ENCODE measurements at places on chromosomes 3 and 15.

GRCh38 chr3:29427266-29428103 lies 146.6 kb downstream of the RBMS3 start:
- no peak for DNase-seq

GRCh38 chr3:165669504-165669903 lies 167.7 kb downstream of the BCHE start:
- no peak for DNase-seq

GRCh38 chr3:178103140-178103539 lies 433.1 kb upstream of the KCNMB2 start:
- no peak for DNase-seq

DNA sequence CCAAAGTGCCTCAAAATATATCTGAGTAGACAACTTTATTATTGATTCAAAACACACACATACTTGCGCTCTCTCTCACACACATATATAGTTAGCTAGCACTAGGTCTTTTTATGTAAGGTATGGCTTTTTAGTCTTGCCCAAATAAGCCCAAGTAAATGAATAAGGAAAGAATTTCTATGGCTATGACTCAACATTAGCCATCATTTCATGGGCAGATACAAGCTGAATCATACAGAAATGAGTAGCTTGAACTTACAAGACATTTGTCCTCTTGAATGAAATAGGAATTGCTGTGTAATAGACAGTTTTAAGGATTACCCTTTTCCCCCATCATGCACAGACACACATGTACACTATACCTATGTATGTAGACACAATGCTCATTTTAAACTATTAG lies 4.9 kb downstream of the CADPS start:
- DNase-seq = no peak

DNA sequence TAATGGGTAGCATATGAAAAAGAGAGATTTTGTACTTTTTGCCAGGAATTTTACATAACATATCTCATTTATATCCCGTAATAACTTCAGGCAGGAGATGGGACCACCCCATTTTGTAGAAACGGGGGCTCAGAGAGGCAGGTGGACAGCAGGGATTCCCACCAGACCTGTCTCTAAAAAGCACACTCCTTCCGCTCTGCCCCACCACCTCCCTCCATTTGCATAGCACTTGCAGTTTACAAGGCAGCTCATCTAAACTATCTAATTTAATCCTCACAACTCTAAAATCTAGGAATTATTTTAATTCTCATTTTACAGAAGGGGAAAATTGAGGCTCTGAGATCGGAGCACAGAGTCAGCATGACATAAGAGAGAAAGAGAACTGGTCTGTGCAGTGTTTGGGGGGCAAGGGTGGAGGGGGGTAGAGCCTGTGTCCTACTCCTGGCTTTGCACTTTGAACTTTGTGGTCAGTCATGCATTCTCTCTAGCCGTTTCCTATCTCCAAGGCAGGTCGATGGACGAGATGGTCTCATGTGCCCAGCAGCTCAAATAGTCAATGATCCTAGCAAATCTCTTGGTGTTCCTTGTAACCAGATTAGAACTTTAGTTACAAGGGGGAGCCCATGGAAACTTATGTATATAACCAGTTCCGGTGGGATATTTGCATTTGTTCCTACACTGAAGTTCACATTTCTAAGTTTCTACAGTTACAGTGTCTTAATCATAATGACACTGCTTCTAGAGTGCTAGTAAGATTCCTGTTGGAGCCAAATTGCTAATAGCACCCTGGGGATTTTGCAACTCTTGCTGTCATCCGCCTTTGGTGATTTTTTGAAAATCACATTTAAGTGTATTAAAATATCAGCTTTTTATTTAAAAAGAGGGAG lies 18.6 kb downstream of the CRYGS start:
- no peak for DNase-seq

GRCh38 chr3:69944931-69945493 lies 54.5 kb upstream of the SAMMSON start:
- no peak for DNase-seq

GRCh38 chr3:16151109-16151508 lies 23.4 kb upstream of the GALNT15 start:
- DNase-seq = no peak

GRCh38 chr3:187769771-187770170 lies 24.5 kb upstream of the BCL6 start:
- DNase-seq = no peak

DNA sequence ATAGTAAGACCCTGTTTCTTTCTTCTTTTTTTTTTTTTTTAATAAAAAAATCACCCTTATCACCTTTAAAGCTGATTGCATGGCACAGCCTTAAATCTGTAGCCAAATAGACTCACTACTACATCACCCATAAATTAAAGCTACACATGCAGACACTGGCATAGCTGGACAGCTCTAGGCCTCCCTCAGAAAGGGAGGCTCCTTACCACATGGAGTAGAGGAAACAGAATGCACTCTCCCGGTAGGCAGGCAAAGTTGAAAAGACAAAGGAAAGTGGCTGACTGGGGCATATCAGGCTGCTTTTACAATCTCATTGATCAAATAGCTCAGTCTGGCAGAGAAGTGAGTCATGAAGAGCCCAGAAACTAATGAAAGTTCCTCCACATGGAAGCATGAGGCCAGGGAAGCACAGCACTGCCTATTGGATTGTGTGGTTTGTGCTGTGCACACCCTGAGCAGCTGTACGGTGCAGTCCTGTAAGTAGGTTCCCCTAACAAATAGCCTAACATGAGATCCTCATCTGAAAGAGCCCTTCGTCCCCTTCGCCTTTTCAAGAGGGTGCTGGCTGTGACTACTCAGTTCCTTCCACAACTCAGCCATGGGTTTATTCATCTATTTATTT lies 32.7 kb upstream of the FAM98B start:
- DNase-seq = no peak

DNA sequence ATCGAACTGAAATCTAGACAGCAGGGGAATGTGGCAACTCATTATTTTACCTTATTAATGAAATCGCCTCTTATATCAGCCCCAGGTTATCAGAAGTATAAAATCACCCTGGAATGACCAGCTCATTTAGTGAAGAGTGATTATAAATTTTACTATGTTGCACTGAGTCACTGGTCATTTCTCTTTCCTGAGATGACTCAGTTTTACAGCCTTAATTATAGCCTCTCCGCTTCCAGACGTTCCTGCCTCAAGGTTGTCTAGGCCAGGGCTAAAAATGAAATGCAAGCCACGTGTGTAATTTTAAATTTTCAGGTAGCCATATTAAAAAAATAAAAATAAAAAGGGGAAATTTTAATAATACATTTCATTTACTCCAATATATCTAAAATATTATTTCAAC lies 33.3 kb downstream of the DET1 start:
- DNase-seq = no peak

- DNase-seq = no peak
These were observed 60.8 kb downstream of the TM4SF4 start for GRCh38 chr3:149535333-149535685.

GRCh38 chr15:32670623-32671022 lies 29.1 kb downstream of the SCG5 start:
- DNase-seq = no peak

GRCh38 chr3:181431748-181432147 lies 280.0 kb upstream of the SOX2 start:
- DNase-seq = no peak

DNA sequence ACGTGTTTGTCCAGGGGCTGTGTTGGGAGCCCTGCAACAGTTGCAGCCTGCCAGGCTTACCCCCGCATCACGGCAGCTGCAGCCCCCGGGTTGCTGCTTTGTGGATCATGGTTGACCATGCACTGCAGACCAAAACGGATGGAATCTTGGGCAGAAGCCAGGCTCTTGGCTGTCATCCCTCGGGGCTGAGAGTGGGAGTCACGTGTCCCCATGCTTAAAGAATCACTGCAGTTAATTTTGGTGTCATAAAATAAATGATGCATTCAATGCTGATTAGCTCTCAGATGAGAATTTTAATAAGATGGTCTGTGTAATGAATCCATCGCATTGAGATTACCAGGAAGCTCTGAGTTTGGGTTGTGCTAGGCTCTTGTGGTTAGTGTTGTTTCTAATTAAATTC lies 115.6 kb downstream of the CHDH start:
- DNase-seq = no peak

DNA sequence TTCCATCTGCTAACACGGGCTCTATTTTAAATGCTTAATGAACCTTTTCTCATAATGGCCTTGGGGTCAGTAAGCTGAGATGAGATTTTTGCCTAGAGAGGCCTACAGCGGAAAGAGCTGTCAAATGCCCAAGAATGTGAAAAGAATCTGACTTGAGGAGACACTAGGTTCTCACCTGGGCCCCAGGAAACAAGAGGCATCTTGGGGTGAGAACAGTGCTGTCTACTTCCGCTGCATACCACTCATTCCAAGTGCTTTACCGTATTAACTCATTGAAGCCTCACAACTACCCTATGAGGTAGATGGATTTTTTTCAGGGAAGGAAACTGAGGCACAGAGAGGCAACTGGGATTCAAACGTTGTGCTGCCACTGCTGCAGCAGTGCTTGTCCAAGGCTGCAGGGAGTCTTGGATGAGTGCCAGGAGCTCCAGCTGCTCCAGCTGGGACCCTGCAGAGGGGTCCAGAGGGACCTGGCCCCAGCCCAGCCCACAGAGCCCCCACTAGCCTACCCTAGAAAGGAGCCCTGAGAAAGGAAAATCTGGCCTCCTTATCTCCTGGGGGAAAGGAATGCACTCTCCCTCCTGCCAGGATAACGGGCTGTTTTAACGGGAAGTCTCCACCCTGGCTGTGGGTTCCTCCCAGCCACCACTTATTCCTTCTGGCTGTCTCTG lies 68.4 kb downstream of the SLC12A8 start:
- DNase-seq = no peak

- DNase-seq = no peak
These were observed 81.4 kb upstream of the PSMD6 start for GRCh38 chr3:64104691-64105111.

GRCh38 chr15:73930371-73930770 lies 4.1 kb downstream of the LOXL1 start:
- no peak for DNase-seq

- no peak for DNase-seq
These were observed 45.7 kb upstream of the ABI3BP start for GRCh38 chr3:101038880-101039279.

GRCh38 chr3:195185583-195185982 lies 85.4 kb downstream of the XXYLT1 start:
- no peak for DNase-seq

- no peak for DNase-seq
These were observed 42.5 kb downstream of the ADAMTS7 start for GRCh38 chr15:78768531-78769408.

- no peak for DNase-seq
These were observed 21.3 kb downstream of the MLH1 start for GRCh38 chr3:37014620-37015019.

DNA sequence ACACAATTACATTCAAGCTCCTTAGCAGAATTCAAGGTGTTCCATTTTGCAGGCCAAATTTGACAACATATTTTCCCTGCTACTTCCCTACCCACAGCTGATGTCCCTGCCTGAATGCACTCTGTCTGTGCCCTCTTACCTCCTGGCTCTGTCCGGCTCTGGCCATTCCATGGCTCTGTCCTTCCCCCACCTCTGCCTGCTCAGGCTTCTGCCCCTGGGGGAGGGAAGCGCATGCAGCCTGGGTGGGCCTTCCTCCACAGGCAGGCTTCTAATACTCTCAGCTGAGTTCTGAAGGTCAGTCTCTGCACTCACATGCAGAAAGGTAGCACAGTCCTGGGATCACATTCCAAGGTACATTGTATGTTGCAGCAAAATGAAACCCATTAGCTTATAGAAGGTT lies 113.6 kb upstream of the CACNA2D3 start:
- DNase-seq = no peak

- no peak for DNase-seq
These were observed 99.8 kb downstream of the MEGF11 start for GRCh38 chr15:66153549-66154415.

DNA sequence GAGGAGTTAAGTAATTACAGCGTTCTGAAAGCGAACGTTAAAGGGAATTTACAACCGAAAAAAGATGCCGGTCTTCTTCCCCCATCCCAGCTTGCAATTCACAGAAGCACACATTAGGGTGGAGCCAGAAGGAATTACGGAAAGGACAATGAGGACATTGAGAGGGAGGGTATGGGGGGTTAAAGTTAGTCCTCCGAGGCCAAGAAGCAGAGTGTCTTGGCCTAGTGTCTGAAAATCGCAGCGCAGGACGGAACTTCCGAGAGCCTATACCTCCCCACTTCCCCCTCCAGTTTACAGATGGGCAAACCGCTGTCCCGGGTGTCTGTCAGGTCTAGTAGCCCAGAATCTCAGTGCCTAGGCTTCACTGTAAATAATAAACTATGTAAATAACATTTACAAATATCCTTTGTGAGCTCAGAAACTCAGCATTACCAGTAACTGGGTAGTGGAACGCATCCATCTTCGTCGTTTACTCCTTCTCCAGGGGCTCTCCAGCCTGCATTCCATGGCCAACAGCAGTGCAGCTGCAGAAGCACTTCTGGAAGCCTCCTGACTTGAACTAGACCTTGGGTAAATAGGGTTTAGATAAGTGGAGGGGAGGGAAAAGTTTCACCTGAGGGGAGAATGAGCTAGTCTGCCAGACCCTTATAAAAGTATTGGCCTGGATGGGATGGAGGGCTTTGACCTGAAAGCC lies 922 bp downstream of the ADPRH start:
- DNase-seq = peak; percentile 7

- no peak for DNase-seq
These were observed 10.4 kb upstream of the FBXL22 start for GRCh38 chr15:63586790-63587189.

GRCh38 chr3:178603735-178604134 lies 67.5 kb downstream of the KCNMB2 start:
- DNase-seq = no peak

- no peak for DNase-seq
These were observed 11.2 kb downstream of the TMC3 start for GRCh38 chr15:81362790-81363189.

GRCh38 chr3:94423578-94423977 lies 360.7 kb downstream of the NSUN3 start:
- no peak for DNase-seq

DNA sequence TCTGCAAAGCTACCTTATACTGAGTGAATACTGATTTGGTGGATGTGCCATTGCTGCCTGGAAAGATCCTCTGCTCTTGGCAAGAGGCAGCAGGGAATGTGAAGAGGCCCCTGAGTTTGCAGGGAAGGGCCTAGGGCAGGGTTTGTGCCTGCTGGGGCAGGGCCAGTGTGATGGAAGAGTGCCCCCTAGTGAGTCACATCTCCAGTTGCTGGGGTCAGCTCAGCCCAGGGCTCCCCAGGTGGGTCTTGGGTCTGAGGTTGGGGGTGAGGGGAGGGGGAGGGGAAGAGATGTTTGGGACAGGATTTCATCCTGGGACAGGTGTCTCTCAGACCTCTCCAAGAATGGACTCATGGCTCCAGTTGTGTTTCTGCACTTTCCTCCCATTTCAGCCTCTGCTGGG lies 4.1 kb upstream of the AMOTL2 start:
- peak; percentile 18 for DNase-seq

DNA sequence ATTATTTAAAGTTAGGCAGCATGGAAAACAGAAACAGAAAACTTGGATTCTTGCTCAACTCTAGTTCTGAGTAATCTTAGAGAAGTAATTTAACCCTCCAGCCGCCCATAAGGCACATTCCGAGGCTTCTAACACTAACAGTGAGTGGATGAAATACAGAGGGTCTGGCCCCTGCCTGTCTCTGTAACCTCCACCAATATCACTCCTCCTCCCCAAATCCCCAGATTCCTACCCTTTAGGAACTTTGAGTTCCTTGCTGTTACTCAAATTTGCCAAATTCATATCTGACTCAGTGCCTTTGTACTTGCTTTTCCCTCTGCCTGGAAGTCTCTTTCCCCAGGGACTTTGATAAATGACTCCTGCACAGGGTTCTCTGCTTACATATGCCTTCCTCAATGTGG lies 112.5 kb upstream of the TGFBR2 start:
- no peak for DNase-seq

GRCh38 chr15:38068626-38069391 lies 134.4 kb downstream of the TMCO5A start:
- no peak for DNase-seq

- no peak for DNase-seq
These were observed 58.1 kb downstream of the CD200 start for GRCh38 chr3:112390783-112391641.

All from central memory CD4-positive, alpha-beta T cell (primary cell).